ENCODE measurements at places on chromosomes 5 and 9.
A peak's percentile ranks its signal among the peaks of the same experiment; 100 is the strongest.

DNA sequence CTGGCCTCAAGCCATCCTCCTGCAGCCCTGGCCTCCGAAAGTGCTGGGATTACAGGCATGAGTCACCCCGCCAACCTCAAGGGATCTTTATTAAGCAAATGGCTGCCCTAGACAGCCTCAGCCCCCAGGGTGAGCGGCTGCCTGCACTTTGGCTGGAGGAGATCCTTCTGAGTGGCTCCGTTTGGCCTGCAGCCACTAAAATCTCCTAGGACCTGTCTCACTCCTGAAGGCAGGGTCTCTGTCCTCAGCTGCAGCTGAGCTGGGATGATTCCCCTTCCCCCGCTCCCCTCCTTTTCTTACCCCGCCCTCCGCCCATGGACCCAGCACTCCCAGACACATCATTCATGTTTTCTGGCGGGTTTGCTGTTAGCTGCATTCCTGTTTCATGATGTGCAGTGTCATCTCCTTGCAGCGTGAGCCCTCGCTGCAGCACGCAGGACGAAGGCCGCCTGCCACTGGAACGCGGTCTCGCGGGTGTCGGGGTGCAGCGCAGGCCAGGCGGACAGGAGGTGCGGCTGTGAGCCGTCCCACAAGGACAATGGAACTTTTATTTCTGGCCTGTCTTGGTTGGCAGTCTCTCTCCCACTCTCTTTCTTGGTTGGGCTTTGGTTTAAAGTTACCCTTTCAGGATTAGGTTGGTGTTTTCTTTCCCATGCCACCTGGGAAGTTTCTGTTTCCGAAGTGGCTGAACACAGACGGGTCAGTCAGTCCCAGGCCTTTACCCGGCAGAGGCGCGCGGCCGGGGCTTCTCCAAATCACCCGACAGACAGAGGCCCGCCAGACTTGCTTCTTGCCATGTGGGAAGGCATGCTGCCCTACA, 137.1 kb downstream of the FOXD1 start:
- no peak for DNase-seq

- DNase-seq, result peak; percentile 70
Measured at GRCh38 chr5:159764283-159765134, 151.8 kb upstream of the ADRA1B start.

DNA sequence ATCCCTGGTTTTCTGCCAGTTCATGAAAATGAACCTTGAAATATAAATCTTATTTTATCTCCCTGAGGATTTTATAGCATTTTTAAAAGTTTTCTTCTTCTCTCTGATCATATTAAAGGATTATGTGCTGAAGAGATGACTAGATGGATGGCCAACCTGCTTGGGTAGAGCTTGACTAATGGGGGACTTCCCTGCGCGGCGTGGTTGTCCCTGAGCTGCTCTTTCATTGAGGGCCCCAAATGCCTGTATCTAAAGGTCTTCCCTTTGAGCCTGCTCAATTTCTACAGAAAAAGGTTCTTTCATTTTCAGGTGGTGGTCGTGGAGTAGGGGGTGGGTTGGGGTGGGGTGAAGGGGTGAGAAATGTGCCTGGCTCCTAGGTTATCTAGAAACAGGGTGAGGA, 20.5 kb upstream of the CDKN2AIPNL start:
- no peak for DNase-seq

DNA sequence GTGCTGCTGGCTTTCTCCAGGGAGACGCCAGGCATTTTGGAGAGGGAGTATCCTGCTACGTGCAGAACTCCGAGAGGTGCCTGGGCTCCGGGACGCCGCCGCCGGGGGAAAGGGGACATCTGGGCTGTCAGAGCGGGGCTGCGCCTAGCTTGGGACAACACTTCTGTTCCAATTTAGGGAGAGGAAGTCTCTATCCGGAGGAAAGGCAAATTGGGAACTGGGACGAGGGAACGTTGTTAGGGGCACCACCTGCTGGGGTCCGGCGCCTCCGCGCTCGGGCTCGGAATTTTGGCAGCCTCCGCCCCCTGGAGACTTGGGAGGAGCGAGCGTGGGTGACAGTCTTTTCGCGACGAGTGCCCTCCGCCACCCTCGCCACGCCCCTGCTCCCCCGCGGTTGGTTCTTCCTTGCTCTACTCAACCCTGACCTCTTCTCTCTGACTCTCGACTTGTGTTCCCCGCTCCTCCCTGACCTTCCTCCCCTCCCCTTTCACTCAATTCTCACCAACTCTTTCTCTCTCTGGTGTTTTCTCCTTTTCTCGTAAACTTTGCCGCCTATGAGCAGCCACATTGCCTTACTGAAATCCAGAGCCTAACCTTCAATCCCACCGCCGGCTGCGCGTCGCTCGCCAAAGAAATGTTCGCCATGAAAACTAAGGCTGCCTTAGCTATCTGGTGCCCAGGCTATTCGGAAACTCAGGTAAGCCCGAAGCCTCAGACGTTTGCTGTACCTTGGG, 1.6 kb downstream of the TSLP start:
- no peak for DNase-seq

GRCh38 chr5:6402939-6403338, 24.6 kb upstream of the MED10 start:
- no peak for DNase-seq

DNA sequence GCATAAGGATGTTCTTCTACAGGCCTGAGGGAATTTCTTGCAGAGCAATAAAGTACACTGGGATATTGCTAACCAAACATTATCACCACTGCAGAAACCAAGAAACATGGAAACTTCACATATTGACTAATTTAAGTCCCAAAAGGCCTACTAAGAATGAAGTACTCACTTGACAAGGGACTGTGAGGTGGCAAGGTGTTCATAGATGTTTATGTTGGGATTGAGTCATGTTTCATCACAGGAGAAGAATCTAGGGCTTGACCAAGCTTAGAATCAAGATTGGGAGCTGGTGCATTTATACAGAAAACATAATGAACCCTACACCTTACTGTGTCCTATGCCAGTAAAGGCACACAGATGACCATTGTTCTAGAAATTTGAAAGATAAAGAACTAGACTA, 56.7 kb upstream of the GAS1 start:
- DNase-seq, result no peak

- DNase-seq, result no peak
Measured at GRCh38 chr5:72498284-72498683, 8.9 kb downstream of the ZNF366 start.

- no peak for DNase-seq
Measured at GRCh38 chr9:96493757-96494156, 43.8 kb downstream of the HABP4 start.

GRCh38 chr9:87678650-87679355, 47.1 kb upstream of the CTSL start:
- DNase-seq, result peak; percentile 37

- no peak for DNase-seq
Measured at GRCh38 chr5:126351153-126351552, 72.1 kb upstream of the GRAMD2B start.

GRCh38 chr5:93585041-93585766, 2.2 kb downstream of the NR2F1 start:
- no peak for DNase-seq
